NCI-H345 (cell line): ENCODE measurements at places on chromosomes 2 and 18.

DNA sequence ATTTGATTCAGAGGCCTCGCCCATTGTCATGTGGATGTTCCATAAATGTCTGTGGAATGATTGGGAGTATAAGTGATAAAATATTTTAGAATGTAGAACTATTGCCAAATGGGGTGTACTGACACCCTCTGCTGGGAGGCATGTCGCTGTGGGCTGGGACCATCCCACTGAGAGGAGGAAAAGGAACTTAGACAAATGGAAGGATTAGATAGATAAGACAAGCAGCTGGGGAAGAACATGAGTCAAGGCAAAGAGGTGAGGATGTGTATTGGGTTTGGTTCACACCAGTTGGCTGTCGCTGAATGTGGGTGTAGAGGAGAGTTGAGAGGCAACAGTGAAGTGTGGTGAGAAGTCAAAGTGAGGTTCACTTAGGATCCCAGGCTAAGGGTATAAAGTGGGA lies 4.0 kb downstream of the C2orf74 start:
- no peak for DNase-seq

DNA sequence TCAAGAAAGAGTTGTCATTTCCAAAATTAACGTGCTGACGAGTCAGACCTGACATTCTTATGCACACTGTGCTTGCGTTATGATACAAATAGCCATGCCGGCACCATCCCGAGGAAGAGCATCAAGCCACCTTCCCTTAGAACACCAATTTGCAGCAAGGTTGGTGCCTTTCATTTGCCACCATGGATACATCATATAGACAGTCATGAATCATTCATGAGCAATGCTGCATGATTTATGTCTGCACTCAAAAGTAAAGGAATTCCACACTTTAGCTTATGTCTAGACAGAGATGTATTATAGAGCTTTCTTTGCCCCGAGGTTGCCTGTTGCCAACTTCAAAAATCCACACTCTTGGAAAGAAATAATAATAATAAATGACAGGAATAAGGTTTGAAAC lies 166.9 kb downstream of the VWC2L start:
- no peak for DNase-seq

DNA sequence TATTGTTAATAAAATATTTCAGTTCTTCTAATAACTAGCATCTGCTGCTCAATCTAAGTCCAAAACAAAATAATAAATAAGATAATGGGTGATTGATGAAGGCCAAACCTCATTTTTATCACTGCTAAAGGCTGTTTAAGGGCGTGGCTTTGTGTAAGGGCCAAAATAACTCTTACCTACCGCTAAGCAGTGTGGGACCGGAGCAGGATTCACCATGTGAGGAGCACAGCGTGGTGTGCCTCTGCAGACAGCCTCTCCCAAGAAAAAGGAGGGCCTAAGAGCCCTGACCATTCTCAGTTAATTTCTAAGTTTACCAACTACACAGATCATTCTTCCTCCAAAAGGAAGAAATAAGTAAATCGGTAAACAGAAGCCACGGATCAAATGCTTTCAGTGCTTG lies 353.7 kb downstream of the ARL6IP6 start:
- no peak for DNase-seq

GRCh38 chr2:152506843-152507242 lies 171.9 kb downstream of the FMNL2 start:
- no peak for DNase-seq

GRCh38 chr18:22539051-22539765 lies 121.5 kb upstream of the CTAGE1 start:
- no peak for DNase-seq
